Muscle of leg (tissue), 16 donors: ENCODE measurements at places on chromosomes 6 and 20.

- DNase-seq = no peak
Observed at GRCh38 chr20:37911261-37911660, 8.3 kb downstream of the VSTM2L start.

- DNase-seq = peak; percentile 84
Observed at GRCh38 chr6:32087574-32088486, 21.3 kb downstream of the TNXB start.

DNA sequence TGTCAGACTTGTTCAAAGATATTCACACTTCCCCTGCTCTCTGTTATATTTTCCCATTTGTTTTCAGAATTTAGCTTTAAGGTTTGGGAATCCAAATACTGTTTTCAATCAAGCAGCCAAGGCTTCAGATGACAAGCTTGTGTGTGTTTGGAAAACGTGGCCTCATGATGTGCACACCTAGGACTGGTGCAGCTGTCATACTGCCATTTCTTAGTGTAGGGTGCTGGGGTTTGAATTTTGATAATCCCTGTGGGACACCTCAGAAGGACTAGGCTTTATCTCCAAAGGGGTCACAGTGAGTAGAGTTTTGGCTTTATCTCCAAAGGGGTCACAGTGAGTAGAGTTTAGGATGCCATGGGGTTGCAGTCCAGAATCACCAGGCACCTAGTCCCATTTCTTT, 65.3 kb upstream of the JAG1 start:
- no peak for DNase-seq

- no peak for DNase-seq
Observed at GRCh38 chr6:52976149-52976548, 18.9 kb downstream of the GSTA4 start.
